Stimulated activated CD8-positive, alpha-beta memory T cell treated with anti-CD3 and anti-CD28 coated beads, Interleukin-4, amount 100 ng/mL, for 4 hours (primary cell): ENCODE measurements at places on chromosomes 12 and 14.

DNA sequence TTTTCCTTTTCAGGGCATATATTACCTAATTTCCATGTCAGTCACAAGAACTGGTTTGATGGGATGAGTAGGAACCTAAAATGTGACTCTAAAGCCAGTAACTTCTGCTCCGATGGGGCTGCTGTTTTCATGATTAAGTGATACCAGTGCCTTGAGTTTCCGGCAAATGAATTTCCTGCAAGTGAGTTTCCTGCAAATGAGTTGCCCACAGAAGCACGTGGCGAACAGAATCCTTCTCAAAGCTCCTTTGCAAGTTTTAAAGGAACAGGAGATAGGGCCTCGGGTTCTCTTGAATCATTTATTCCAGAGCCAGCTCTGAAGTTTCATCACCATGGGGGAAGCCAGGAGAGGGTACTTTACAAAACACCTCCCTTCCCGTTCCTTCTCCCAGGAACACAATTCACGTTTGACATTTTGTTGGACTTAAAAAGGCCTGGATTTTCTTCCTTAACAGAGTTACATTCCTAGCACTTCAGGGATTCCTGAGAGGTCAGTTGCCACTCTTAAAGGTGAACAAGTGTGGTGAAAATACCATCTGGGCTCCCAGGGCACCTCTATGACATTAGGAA, 2.2 kb upstream of the PPTC7 start:
- DNase-seq: no peak

DNA sequence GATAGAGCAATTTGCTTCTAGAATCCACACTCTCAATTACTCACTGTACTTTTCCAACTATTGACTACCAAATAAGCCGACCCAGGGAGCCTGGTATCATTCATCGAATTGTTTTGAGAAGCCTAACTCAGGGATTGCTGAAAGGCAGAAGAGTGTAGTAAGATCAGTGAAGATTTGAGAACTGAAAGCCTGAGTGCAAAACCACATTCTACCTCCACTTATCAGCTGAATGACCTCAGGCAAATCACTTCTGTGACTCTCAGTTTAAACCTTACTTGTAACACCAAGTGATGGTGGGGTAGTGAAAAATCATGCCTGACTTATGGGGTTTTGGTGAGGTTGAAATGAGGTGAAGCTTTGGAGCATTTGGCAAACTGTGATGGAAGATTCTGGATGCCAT, 126.1 kb upstream of the MAX start:
- no peak for DNase-seq

DNA sequence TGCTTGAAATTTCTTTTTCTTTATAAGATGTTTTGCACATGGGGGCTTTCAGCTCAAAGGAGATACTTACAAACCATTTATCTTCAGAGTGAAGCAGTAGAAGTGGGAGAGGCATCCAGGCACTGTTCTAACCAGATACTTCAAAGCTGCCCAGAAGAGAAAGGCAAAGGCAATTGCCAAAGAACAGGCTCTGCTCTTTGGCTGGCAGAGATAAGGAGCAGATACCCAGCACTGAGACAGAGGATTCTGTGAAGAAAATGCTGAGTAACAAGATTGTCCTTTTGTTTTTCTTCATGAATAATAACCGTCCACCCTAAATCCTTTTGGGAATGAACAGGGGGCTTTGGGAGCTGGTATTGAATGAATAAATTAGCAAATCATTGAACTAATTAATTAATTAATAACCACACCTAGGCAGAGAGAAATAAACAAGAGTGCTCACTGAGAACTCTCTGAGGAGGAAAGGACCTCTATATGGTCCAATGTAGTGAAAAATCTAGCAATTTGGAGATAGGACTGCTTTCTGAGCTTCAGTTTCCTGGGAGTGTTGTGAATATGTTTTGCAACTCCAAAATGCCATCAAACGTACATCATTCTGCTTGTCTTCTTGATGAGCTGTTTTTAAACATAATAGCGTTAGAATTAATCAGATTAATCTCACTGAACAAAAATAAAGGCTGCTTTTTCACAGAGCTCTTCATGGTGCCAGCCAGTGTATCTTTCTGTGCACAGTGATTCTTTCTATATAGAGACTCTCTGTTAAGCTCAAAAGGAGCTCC, 192.8 kb upstream of the AMIGO2 start:
- DNase-seq: no peak

DNA sequence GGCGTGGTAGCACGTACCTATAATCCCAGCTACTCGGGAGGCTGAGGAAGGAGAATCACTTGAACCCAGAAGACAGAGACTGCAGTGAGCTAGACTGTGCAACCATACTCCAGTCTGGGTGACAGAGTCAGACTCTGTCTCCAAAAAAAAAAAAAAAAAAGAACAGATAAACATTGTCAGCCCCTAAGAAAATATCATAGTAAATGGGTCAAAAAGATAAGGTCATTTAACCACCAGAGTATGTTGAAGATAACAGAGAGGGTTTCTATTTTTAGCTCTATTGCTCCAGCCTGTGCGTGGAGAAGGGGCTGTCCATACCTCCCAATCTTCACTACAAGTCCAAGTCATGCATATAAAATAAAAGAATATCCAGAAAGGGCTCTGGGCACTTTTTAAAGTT, 15.4 kb downstream of the LGMN start:
- DNase-seq: no peak

DNA sequence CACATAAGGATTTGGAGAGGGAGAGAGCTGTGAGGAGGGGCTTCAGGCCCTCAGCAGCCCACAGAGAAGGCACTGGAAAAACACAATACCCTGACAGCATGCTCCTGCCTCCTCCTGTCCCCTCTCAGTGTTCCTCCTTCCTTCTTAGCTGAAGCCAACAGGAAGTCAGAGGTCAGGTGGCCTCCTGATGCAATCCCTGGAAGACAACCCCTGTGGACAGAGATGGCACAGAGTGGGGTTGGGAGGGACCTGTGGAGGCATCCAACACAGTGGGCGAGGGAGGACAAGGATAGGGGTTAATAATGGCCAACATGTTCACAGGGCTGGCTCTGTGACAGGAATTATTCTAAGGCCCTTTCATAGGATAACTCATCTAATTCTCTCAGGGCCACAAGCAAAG, 15.4 kb upstream of the IFI27L2 start:
- no peak for DNase-seq

GRCh38 chr12:93832131-93832530, 155.0 kb downstream of the CRADD start:
- no peak for DNase-seq

- DNase-seq: peak; percentile 12
Observed at GRCh38 chr12:54304187-54304810, 3.5 kb upstream of the NFE2 start.

- DNase-seq: peak; percentile 49
Observed at GRCh38 chr12:6363330-6364043, 11.9 kb downstream of the SCNN1A start.

GRCh38 chr14:71693381-71693780, 238.8 kb upstream of the RGS6 start:
- no peak for DNase-seq

- no peak for DNase-seq
Observed at GRCh38 chr14:105436891-105437722, 17.5 kb downstream of the MTA1 start.

GRCh38 chr12:105239304-105239703, 3.3 kb upstream of the APPL2 start:
- DNase-seq: no peak

GRCh38 chr12:42217656-42218055, 20.4 kb downstream of the YAF2 start:
- DNase-seq: no peak

DNA sequence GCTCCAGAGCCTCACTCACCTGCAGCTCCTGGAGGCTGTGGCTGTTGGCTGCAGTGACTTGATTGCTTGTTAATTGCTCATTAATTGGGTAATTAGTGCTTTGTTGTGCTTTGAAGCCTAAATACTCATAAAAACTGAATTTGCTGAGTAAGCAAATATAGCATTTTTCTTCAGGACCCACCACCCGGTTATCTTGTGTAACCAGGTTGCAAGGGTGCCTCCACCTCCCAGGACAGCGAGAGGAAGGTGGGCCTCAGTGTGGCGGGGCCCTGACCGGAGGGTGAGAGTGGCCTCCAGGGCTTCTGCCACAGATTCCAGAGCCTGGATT, 48.7 kb downstream of the FBRSL1 start:
- no peak for DNase-seq

- DNase-seq: no peak
Observed at GRCh38 chr14:90386321-90386720, 10.5 kb upstream of the CALM1 start.

DNA sequence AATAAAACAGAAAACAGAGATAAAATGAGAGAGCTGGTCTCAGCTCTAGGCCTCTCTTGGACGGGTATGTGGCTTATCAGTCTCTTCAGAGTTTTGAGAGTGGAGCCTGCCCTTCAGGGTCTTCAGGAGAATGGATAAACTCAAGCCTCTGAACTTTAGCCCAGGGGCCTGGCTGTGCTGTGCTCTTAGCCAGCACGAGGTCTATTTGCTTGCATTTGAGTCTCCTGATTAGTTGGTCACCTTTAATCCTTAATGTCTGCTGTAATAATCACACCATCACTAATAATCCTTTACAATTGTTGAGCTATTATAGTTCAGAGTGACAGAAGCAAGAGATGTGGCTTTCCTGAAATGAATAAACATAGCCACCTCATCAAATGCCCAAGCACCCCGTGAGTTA, 24.3 kb downstream of the KRT80 start:
- no peak for DNase-seq

- no peak for DNase-seq
Observed at GRCh38 chr12:92721130-92721529, 18.3 kb downstream of the PLEKHG7 start.

- no peak for DNase-seq
Observed at GRCh38 chr12:126747530-126748149, 1519.3 kb upstream of the TMEM132C start.

- DNase-seq: no peak
Observed at GRCh38 chr14:64971943-64972791, at the start of gene RAB15. TSS of gene RAB15 (minus strand) at chr14:64972336. CDS start at chr14:64972076, 260 bp downstream.

DNA sequence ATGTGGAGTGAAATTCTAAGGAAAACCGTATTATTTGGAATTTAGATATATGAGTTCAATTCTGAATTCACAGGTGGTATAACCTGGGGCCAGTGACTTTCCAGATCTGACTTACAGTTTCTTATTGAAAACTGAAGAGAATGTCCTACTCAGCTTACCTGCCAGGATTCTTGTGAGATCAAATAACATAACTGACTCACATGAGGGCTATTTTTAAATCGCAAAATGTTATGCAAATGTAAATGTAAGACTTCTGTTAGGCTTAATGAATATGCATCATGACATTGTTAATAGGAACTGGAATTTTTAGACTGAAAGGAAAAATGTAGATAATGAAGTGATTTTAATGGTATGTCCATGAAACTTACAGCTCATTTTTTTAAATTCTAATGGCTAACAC, 1142.1 kb downstream of the FLRT2 start:
- DNase-seq: no peak

- no peak for DNase-seq
Observed at GRCh38 chr12:99281277-99281676, 366.3 kb upstream of the GARIN6 start.

GRCh38 chr12:91948504-91948903, 197.1 kb downstream of the BTG1 start:
- no peak for DNase-seq

- no peak for DNase-seq
Observed at GRCh38 chr12:59652130-59652529, 56.3 kb downstream of the SLC16A7 start.

DNA sequence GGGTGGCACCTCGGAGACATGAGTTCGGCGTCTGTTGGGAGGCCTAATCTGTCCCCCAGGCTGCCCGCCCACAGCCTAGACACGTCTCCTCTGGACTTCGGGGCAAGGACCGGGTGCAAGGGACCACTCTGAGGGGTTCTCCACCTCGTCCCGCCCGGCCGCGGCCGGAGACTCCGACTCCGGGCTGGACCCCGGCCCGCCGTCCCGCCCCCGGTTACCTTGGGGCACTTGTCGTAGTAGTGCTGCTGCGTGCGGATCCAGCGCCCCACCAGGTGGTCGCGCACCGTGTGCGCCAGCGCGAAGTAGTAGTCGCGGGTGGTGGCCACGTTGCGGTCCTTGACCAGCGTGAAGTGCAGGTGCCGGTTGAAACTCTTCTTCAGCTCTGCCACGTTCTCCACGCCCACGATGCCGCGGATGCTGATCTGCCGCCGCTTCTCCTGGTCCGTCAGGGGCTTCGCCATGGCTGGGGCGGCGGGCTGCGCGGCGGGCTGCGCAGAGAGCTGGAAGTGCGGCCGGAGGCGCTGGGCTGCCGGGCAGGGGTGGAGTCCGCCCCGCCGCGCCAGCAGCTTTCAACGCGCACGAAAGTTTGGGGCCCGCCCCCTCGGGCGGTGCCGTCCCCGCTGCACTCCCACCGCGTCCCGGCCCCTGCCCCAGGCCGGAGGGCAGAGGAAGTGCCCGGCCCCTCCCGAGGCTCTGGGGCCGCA, at the start of gene PYGL:
Gene PYGL, minus strand, starts transcription at position 541 of the 704 bp plus-strand sequence. Its CDS starts 80 bp downstream, at position 461.
- no peak for DNase-seq

DNA sequence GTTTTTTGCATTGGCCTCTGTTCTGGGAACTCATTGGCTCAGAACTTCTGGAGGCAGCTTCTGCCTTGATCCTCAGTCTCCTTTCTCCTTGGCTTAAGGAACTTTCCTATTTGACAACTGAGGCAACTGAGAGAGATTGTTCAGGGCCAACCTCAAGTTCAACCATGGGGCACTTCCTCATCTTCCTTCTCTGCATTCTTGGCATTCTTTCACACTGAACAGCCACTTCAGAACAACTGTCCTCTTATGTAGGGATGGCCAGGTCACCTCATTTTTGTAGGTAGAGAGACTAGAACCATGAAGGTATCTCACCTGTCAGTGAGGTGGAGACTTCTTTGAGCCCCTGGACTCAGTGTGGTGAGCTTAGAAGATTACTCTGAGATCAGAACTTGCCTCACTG, 63.0 kb upstream of the NRXN3 start:
- no peak for DNase-seq

GRCh38 chr14:91649930-91650329, 82.0 kb downstream of the CATSPERB start:
- no peak for DNase-seq

DNA sequence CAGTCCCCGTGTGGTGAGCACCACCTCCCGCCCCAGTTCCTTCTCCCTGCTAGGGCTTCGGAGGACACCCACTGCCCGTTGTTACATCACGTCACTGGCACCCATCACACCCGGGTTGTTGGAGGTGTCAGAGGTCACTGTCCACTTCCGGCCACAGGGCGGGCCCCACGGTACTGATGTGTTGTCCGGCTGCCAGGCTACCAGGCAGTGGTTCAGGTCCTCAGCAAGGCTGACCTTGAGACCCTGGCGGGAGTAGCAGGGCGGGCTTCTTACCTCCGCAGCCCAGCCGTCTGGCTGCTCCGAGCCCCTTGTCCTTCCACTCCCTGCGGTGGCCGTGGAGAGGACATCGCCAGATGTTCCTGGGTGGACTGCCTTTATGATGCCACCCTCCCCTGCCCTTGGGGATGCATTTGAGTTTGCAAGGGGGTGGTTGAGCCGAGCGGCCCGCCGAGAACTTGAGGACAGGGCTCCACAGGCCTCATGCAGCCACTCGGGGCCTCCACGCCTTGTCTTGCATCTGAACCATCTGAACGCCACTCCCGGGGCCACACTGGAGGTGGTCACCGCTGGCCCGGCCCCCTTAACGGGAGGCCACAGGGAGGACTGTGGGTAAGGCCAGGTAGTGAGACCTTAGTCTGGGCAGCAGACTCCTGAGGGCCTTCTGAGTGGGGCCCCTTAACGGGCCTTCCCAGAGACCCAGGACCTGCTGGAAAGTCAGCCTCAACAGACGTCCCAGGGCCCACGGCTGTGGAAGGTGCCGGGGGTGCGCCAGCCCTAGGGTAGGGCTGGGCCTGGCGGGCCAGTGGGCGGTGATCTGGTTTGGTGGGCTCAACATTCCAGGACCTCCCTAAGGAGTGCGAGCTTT, 27.1 kb upstream of the PLD4 start:
- no peak for DNase-seq

- DNase-seq: no peak
Observed at GRCh38 chr12:12877153-12877768, 14.1 kb upstream of the GPRC5A start.

GRCh38 chr12:25780771-25781170, 177.7 kb upstream of the RASSF8 start:
- no peak for DNase-seq
